ENCODE measurements at places on chromosomes 1 and 21.

DNA sequence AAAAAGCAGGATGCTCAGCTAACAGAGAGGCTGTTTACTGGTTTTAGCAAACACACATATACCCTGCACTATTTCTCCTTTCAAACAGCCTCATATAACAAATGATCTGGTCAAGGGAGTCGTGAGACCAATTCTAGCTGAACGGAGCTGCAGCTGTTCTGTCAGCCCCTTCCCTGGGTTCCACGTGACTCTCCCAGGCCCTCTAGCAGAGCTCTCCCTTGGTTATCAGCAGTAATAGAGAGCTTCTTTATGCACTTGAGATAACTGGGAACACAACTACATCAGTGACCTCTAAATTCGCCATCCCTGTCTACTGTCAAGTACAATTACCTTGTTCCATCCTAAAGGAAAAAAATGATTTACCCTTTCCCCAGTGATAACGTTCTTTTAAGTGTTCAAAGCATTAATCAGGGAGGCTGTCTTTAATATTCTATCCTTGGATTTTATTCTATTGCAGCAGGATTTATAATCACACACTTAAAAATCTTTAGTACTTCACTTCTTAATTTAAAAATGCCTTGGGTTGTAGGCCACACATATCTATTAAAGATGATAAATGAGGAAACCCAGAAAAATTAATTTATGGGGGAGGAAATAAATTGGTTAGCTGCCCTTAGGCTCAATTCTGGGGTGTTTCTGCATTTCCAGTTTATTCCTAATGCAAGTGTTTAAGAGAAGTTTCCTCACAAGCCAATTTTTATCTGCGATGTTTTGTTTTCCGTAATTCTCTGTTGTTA, 28.2 kb downstream of the PTGER3 start:
- no peak for DNase-seq

GRCh38 chr1:235075777-235076308, 52.8 kb downstream of the TOMM20 start:
- no peak for DNase-seq

- DNase-seq = no peak
Measured at GRCh38 chr1:11858968-11859871, 475 bp upstream of the NPPB start.

DNA sequence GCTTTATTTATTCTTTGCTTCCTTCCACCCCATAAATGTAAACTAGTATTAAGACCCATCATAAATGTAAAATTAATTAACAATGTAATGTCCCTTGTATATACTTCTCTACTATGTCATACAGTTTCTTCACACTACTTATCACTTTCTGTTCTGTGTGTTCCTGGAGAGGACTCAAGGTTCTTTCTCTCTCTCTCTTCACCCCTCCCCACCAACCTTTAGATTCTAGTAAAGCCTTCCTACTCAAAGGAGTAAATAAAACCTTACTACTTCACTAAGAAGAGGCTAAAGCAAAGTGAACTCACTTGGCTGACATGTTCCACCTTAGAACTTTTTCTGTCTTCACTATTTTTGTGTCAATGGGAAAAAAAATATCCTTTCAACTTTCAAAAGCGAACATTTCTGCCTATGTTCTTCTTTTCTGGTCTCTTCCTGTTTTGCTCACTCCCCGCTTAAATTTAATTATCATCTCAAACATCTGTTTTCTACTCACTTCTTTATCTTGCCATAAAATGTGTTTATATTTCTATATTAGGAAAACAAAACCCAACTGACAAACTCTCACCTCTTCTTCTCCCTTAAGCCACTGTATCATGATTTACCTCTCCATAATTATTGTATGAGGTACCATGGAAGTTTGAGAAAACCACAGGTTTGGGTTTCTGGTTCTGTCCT, 260.3 kb downstream of the DPYD start:
- DNase-seq = no peak

GRCh38 chr1:159851407-159851806, 11.1 kb downstream of the VSIG8 start:
- DNase-seq = no peak

- DNase-seq = no peak
Measured at GRCh38 chr1:210244746-210245367, 12.3 kb downstream of the SERTAD4 start.

DNA sequence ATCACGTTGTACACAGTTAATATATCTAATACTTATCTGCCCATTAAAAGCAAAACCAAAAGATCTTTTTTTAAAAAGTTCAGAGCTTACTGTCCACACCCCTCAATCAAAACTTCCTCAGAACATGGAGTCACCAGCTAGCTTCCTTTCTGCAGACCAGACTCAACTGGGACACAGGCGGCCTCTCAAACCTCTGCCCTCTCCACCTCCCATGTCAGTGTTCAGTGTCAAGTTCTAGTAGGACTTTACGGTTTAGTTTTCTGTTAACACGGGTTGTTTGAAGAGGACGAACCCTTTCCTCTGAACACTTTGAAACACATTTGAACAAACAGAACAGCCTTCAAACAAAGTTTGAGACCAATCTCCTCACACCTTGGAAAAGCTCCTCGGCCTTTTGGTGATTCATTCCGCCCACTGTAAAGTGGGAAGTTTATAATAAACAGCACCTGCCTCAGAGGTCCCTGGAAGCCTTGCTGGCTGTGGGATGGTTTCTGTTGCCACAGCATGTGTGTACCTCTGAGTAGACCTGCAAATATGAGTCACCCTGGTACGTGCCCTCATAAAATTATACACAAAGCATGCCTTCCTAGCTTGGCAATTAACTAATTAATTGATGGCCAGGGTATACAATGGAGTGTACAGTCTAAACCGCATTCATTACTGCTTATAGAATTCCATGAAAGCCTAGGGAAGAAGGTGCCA, 48.4 kb upstream of the SIPA1L2 start:
- DNase-seq = no peak
